Stimulated activated CD8-positive, alpha-beta memory T cell treated with anti-CD3 and anti-CD28 coated beads, Interleukin-4, amount 100 ng/mL, for 4 hours (primary cell): ENCODE measurements at places on chromosomes 13 and 19.

DNA sequence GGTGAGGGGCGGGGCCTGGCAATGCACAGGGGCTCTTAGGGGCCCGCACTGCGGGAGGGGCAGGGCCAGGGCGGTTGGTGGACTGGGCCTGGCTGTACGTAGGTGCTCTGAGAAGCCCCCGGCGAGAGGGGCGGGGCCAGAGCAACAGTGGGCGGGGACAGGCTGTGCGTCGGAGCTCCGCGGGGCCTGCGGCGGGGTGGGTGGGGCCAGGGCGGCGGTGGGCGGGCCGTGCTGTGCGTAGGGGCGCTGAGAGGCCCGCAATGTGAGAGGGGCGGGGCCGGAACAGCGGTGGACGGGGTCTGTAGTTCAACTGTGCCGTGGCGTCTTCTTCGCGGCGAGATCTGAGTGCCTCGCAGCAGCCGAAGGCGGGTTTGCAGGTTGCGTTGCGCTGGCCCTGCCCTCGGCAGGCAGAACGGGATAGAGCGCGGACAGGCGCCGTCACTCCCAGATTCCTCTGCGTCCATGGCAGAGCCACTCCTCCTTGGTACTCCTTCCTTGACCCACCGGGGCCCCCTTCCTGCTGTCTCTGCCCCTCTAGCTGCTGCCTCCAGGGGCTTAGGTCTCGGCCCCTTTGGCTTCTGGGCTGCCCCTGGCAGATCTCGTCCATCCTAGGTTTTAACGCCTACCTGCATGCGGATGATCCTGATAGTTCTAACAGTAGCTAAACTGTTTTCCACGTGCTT lies 33.2 kb downstream of the CCNE1 start:
- DNase-seq = peak; percentile 94

- DNase-seq = no peak
Observed at GRCh38 chr13:43786766-43787517, at the start of gene ENOX1. Gene ENOX1, minus strand, starts transcription at chr13:43786972.

- DNase-seq = no peak
Observed at GRCh38 chr19:38340927-38341326, 5.3 kb downstream of the CATSPERG start.

GRCh38 chr19:35267818-35268535 lies 785 bp upstream of the USF2 start:
- DNase-seq = peak; percentile 43

DNA sequence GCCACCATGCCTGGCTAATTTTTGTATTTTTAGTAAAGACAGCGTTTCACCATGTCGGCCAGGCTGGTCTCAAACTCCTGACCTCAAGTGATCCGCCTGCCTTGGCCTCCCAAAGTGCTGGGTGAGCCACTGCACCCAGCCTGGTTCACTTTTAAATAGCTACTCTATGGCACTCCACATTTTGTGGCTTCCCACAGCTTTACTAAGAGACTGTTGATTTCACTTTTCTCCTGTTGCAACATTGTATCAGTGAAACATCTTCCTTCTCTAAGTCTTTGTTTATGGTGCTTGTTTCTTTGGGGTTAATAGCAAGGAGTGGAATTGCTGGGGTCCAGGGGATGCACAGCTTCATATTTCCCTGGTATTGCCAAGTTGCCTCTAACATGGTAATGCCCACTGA lies 12.3 kb downstream of the TMEM38A start:
- DNase-seq = no peak

GRCh38 chr13:67355812-67356476 lies 125.8 kb upstream of the PCDH9 start:
- no peak for DNase-seq

DNA sequence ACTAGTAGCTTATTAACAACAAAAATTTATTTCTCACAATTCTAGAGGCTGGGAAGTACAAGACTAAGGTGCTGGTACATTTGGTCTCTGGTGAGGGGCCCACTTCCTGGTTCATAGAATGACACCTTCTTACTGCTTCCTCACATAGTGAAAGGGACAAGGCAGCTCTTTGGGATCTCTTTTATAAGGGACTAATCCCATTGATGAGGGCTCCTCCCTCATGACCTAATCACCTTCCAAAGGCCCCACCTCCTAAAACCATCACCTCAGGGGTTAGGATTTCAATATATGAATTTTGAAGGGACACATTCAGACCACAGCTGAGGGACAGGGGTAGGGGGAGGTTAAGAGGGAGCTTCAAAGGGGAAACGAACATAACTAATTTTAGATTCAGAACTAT lies 20.3 kb downstream of the SPART start:
- DNase-seq = no peak

DNA sequence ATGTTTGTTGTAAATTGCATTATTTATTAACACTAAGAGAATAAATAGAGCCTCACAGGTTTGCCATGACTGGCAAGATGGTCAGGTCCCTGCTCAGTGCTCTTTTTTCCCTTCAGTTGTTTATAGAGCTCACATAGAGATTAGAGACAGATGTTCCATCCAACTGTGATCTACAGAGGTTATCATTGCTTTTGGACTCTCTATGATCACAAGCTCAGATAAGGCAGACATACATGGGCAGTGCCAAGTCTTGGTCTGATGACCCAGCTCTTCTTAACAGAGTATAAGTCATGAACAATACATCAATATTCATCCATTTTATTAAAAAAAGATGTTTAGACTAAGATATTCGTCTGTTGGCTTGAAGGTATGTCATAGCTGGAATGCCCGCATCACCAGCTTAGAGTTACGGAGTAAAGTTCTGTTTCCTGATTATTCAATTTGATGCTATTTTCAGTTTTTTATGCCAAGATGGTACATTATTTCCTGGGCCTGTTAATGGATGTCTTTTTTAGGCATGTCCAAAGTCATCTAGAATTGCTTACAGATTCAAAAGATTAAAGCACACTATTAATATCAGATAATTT lies 729.8 kb upstream of the SLC10A2 start:
- DNase-seq = no peak

- DNase-seq = no peak
Observed at GRCh38 chr19:51708811-51709210, 15.0 kb downstream of the HAS1 start.

GRCh38 chr13:46751811-46752635 lies 44.9 kb downstream of the ESD start:
- peak; percentile 47 for DNase-seq

GRCh38 chr13:94169454-94170144 lies 309.9 kb downstream of the DCT start:
- no peak for DNase-seq

DNA sequence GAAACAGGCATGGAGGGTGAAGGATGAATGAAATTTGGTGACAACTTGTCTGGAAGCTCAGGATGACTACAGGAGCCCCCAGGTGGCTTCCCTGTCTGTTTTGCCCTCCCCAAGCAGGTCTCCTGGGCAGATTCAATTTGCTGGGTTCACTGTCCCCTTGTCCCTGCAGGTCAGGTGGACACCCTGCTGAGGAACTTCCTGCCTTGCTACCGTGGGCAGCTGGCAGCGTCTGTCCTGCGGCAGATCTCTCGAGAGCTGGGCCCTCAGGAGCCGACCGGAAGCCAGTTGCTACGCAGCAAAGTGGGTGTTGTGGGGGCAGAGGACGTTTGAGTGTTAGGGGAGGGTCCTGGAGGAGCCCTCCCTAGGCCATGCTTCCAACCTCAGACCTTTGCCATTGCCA lies 19.1 kb downstream of the PGLS start:
- DNase-seq = no peak

DNA sequence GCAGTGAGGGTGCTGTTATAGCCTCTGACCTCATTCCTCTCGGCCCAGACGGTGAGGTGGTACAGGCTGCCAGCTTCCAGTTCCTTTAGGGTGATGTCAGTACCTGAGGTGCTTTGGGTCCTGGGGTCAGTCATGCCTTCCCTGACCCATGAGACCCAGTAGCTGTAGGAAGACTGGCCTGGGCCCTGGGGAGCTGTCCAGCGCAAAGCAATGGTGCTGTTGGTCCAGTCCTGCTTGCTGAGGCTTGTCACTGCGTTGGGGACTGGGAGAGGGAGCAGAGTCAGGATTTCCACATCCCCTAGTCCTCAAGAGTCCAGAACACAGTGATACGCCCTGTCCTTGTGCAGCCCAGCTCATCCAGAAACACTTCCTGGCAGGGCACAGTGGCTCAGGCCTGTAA lies 10.7 kb downstream of the PTPRH start:
- DNase-seq = no peak

GRCh38 chr13:110965755-110966134 lies 50.9 kb upstream of the ANKRD10 start:
- no peak for DNase-seq

DNA sequence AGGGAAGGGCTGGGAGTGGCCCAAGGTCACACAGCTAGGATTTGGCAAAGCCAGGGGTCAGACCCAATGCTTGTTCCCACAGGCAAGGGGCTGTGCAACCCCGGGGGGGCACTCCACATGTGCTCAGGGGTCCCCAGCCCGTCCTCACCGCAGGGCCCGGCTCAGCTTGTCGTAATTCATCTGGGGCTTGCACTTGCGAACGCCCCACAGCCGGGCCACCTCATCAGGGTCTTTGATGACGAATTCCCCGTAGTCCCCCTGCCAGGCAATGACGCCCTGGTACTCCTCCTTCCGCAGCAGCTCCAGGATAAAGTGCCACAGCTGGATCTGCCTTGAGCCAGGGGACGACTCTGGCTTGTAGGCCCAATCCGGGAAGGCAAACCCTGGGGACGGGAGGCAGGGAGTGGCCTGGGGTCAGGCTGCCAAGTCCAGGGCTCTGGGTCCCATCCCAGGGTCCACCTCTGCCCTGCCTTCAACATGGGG lies 4.7 kb downstream of the ERF start:
- DNase-seq = no peak

DNA sequence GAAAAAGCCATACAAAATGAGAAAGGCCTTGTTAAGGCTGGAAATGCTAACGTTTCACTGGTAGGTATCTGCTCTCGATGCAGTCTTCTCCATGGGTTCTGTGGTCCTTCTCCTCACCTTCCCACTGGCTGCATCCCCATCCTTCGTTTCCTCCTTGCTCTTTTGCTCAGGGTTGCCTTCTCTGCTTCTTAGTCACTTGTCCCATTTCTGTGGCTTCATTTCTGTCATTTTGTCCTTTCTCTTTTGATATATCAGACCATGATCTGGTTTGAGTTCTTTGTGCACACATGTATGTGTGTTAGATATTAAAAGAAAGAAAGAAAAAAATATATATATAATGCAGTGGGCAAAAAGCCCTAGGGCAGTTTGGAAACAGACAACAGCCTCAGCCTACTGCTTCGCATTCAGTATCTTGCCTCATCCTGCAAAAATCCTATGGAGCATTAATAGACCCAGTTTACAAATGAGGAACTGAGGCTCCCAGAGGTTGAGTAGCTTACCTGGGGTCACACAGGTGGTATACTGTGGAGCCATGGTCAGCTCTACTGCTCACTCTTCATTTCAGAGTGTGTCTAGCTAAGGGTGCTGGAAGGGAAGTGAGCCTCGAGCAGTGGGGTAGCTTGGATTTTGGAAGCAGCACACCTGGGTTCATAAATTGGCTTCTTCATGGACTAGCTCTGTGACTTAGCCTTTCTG lies 57.6 kb upstream of the MEDAG start:
- no peak for DNase-seq

GRCh38 chr13:89899302-89900103 lies 1448.0 kb upstream of the MIR17HG start:
- DNase-seq = no peak
